ENCODE measurements at places on chromosomes 6 and 20. TPM values are rescaled to one million over a fixed set of nuclear protein-coding genes. Genes with fewer than 3 reads are reported as not detected.

GRCh38 chr6:168407842-168408241 is 33.1 kb upstream of the SMOC2 start:
- DNase-seq: no peak

DNA sequence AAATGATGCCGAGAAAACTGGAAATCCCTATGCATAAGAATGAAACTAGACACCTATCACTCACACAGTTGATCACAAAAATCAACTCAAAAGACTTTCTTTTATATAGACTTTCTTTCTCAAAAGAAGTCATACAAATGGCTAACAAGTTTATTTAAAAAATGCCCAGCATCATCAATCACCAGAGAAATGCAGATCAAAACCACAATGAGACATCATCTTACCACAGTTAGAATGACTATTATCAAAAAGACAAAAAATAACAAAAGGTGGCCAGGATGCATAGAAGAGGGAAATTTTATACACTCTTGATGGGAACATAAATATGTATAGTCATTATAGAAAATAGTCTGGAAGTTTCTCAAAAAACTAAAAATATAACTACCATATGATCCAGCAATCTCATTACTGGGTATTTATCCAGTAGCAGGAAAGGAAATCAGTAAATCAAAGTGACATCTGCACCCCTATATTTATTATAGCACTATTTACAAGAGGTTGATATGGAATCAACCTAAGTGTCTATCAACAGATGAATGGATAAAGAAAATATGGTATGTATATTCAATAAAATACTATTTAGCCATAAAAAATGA is 3.4 kb upstream of the RNF217 start:
- DNase-seq: no peak

- DNase-seq: no peak
Observed at GRCh38 chr20:41360831-41361756, 5.5 kb downstream of the EMILIN3 start.

GRCh38 chr6:129186988-129187387 is 304.1 kb downstream of the LAMA2 start:
- no peak for DNase-seq

DNA sequence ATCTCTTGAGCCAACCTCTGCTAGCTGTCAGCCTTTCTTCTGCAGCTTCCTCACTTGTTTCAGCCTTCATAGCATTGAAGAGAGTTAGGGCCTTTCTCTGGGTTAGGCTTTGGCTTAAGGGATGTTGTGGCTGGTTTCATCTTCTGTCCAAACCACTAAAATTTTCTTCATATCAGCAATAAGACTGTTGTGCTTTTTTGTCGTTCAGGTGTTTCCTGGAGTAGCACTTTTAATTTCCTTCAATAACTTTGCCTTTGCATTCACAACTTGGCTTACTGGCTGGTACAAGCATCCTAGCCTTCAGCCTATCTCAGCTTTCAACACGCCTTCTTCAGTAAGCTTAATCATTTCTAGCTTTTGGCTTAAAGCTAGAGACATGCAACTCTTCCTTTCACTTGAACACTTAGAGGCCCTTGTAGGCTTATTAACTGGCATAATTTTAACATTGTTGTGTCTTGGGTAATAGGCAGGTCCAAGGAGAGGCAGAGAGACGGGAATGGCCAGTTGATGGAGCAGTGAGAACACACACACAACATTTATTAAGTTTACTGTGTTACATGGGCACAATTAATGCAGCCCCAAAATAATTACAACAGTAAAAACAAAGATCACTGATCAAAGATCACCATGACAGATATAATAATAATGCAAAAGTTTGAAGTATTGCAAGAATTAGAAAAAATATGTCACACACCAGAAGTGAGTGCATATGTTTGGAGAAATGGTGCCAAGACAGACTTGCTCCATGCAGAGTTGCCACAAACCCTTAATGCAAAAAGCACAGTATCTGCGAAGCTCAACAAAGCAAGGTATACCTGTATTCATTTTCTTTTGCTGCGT is 98.6 kb downstream of the HIVEP1 start:
- no peak for DNase-seq

- DNase-seq: no peak
Observed at GRCh38 chr20:18728165-18728869, 85.3 kb upstream of the SCP2D1 start.

- peak; percentile 17 for DNase-seq
Observed at GRCh38 chr6:170067181-170067641, 223.7 kb downstream of the DLL1 start.

DNA sequence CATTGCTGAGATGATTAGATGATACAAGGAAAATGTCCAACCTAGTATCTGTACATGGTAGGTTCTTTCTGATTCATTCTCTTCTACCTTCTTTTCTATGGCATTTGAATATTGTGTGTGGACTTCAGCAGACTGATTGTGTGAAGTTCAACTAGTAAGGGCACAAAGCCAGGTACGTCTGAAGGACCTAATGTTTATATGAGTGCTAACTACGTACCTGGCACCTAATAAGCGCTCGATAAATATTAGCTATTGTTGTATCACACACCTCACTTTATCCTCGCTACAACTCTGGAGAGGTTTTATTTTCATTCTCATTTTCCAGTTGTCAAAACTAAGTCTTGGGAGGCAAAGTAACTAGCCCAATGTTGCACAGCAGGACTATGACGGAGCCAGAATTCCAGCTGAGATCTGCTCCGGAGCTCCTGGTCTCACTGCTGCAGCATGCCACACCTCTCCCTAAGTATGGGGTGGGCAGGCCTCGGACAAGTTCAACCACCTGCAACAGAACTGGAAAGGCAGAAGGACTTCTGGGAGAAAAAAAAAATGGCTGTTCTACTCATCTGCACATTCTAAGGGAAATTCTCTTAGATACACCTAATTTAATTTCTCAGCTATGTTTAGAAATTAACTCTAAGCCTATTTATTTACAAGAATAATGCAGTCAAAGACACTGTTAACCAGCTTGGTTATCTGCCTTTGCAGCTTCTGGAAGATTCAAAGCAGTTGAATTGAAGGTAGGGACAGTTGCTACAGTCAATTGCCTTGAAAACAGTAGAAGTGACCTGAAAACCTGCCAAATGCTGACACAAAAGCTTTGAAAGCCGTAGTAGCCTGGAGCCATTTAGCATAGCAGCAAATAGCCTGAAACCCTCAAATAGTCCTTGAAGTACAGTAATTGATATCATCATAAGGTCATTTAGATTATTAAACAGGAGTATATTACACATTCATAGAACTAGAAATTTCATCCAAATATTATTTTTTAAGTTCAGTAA is 165.0 kb downstream of the PDE7B start:
- DNase-seq: no peak

GRCh38 chr6:150263765-150264404 is 104.9 kb upstream of the IYD start:
- no peak for DNase-seq

DNA sequence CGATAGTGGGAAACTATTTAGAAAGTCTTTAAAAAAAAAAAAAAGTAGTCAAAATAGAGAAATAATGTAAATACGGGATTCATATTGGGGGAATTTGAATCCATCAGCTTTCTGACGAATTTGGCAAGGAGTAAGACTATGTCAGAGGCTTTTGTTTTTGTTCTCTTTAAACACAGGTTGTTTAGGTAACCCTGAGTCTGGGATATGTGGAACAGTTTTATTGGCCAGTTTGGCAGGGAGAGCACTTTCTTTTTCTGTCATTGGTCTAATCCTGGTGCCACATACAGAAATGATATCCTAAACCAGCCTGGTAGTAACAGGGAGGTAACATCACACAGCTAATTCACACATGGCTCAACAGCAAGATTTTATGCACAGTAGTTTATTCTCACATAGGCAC is 27.7 kb downstream of the HAO1 start:
- DNase-seq: no peak

GRCh38 chr20:31603822-31604566 is 1.1 kb upstream of the ID1 start:
- peak; percentile 100 for DNase-seq

GRCh38 chr20:24256307-24256706 is 213.1 kb upstream of the SYNDIG1 start:
- no peak for DNase-seq

GRCh38 chr6:153781306-153781705 is 257.7 kb upstream of the OPRM1 start:
- DNase-seq: no peak

DNA sequence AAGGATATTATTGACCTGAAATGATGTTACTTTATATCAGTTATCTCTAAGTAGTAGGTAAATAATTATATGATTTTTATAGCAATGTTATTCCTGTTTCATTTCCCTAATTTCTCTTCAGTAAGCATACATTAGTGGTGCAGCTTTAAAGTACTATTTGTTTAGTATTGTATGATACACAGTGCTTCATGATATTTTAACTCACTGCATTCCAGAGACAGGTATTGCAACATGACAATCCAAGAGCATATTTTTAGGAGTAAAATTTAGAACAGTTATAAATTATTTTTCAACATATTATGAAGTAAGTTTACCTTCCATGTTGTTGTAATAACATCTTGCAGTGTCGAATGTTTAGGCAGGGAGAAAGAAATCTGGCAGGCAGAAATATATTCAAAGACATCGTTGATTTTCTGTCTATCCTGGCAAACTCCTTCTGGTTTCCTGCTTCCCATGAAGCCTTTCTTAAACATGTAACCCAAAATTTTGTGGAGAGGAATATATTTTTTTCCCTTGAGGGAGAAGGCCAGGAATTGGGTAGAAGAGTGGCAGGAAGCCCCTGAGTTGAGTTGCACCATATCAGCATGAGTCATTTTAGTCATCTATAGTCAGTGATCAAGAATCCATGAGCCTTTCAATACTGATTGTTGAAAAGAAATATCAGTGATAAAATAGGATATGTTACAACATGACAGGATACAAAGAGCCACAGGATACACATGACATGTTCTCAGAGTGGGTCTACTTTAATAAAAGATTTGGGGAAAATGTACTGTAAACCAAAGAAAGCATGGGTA is 29.0 kb upstream of the PTCHD4 start:
- DNase-seq: no peak

DNA sequence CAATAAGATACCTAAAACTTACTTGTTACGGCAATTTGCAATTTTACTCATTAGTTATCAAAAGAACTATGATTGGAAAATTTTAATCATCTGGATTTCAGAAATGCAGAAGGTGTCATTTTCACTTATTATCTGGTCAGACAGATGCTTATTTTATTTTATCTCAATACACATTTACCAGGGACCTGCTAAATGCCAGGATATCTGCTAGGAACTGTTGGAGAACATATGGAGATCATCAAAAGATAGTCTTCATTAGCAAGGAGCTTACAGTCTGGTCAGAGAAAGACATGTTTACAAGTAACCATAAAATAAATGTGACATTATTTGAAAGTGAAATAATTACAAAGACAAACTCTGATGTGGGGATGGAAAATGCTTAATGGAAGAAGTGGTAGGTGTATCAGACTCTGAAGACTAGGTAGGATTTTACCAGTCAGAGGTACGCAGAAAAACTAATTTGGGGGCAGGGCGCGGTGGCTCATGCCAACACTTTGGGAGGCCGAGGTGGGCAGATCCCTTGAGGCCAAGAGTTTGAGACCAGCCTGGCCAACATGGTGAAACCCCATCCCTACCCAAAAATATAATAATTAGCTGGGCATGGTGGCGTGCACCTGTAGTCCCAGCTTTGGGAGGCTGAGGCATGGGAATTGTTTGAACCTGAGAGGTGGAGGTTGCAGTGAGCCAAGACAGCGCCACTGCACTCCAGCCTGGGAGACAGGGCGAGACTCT is 137.8 kb downstream of the MYB start:
- no peak for DNase-seq

DNA sequence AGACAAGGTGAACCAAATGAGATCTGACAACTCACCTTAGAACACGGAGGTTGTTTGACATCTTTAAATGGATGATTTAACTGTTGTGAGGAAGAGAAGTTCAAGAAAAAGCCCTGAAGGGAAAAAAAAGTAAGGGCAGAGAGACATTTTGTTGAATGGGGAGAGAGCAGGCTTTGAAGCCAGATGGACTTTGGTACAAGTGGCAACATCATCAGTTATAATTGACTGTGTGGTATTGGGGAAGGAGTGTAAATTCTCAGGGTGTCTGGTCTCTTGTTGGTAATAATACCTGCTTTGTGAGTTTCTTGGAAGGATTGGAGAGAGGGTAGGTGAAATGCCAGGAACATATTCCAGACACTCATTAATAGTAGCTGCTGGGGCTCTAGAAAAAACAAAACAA is 21.6 kb downstream of the OGFRL1 start:
- DNase-seq: no peak

GRCh38 chr6:75852721-75853120 is 103.7 kb downstream of the MYO6 start:
- DNase-seq: no peak

GRCh38 chr6:56279331-56280080 is 32.1 kb upstream of the COL21A1 start:
- no peak for DNase-seq

GRCh38 chr6:67768972-67769371 is 866.1 kb upstream of the ADGRB3 start:
- no peak for DNase-seq

DNA sequence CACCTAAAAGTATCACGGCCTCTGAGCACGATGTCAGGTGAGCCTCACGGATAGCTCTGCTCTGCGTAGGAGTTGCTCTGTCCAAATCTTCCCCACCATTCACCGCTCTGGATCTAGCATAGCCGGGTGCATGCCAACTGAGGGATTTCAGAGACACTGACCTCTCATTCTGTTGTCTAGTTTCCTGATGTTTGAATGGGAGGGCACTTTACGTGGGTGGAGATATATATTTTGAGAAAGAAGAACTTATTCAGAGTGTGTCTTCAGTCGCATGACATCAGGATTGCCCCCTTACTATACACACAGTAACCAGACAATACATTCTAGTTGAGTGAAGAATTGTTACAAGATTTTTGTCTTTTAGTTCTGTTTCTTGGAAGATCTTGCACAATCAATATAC is 96.5 kb upstream of the CITED2 start:
- no peak for DNase-seq

DNA sequence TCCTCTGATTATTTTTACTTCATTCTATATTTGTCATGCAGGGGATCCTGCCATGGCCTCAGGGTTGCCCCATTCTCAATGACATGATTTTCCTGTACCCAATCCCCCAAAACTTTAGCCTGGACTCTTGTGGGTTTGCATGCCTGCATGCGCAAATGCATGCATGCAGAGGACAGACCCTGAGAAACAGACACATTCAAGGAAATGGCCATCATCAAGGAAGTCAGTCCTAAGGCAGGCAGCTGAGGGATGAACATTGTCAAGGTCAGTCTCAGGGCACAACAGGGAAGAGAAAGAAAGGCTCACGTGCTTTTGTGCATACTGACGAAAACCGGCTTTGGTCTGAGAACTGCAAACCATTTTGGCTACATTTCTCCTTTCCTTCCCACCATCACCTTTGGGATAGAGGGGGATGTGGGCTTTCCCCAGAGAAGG is 13.1 kb downstream of the NEDD9 start:
- no peak for DNase-seq

- DNase-seq: no peak
Observed at GRCh38 chr6:5468586-5468985, 207.3 kb downstream of the FARS2 start.

The BPI gene
- not detected for total RNA-seq

The NKX2-2 gene
- total RNA-seq: 1.2 TPM

The BPIFB2 gene
- total RNA-seq: not detected

The DLL1 gene
- total RNA-seq: 34.3 TPM

The POM121L2 gene
- not detected for total RNA-seq

The COX4I2 gene
- not detected for total RNA-seq

The TSPO2 gene
- not detected for total RNA-seq

The SMLR1 gene
- not detected for total RNA-seq

The DEFB119 gene
- not detected for total RNA-seq

The ARID1B gene
- total RNA-seq: 202 TPM

The PACSIN1 gene
- total RNA-seq: 0.47 TPM

The DNAH8 gene
- total RNA-seq: not detected

The WDR27 gene
- 64.8 TPM for total RNA-seq
